ENCODE measurements at places on chromosomes 5 and 9. TPM values are rescaled to one million over a fixed set of nuclear protein-coding genes. Genes with fewer than 3 reads are reported as not detected.
A peak's percentile ranks its signal among the peaks of the same experiment; 100 is the strongest.

GRCh38 chr5:122218778-122219177, 89.4 kb downstream of the ZNF474 start:
- no peaks in the 10 kb centered on the region for H3K36me3 ChIP-seq
- H3K27ac ChIP-seq: no peak overlapping the region
- DNase-seq: no peak
- no peaks in the 10 kb centered on the region for H3K27me3 ChIP-seq

DNA sequence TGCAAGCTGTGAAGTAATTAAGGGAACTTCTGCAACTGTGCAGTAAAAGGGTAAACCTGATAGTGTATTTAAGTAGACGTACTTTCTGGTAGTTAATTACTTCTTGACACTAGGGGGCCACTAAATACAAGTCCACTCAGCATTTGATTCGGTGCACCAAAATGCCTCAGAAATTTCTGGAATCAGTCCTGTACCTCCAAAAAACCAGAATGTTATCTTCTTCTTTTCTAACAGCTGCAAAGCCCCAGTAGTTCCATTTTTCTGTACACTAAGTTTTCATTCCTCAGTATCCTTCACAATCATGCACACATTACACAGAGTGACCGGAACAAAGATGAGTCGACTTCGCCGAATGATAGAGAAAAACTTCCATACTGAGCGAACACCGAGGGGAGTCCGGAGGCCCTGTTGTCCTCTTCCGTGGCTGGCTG, 484 bp downstream of the GFM2 start:
- H3K4me3 ChIP-seq: peak overlapping the region; percentile 71
- H3K27me3 ChIP-seq: no peaks in the 10 kb centered on the region
- peak; percentile 74 for DNase-seq
- peak overlapping the region; percentile 62 for H3K27ac ChIP-seq

PCDHB15 gene
- total RNA-seq: not detected

GRCh38 chr5:93557021-93557604, 23.9 kb downstream of the NR2F1-AS1 start:
- no peak for DNase-seq
- no peaks in the 10 kb centered on the region for H3K4me1 ChIP-seq
- no peaks in the 10 kb centered on the region for H3K27me3 ChIP-seq
- H3K36me3 ChIP-seq: no peaks in the 10 kb centered on the region
- H3K4me3 ChIP-seq: no peak overlapping the region

Measured in B cell (primary cell).